ENCODE measurements at places on chromosomes 7 and 10.

GRCh38 chr7:102991540-102992214 is 78.9 kb downstream of the LRRC17 start:
- no peak for DNase-seq

DNA sequence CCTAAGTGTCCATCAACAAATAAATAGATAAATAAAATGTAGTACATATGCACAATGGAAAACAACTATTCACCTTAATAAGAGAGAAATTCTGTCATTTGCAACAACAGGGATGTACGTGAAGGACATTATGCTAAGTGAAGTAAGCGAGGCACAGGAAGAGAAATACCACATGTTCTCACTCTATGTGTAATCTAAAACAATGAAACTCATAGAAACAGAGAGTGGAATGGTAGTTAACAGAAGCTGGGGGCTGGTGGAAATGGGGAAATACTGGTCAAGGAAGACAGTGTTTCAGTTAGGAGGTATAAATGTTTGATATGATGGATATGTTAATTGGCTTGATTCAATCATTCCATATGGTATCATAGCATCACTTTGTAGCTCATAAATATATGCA is 43.1 kb downstream of the ARL4A start:
- no peak for DNase-seq

DNA sequence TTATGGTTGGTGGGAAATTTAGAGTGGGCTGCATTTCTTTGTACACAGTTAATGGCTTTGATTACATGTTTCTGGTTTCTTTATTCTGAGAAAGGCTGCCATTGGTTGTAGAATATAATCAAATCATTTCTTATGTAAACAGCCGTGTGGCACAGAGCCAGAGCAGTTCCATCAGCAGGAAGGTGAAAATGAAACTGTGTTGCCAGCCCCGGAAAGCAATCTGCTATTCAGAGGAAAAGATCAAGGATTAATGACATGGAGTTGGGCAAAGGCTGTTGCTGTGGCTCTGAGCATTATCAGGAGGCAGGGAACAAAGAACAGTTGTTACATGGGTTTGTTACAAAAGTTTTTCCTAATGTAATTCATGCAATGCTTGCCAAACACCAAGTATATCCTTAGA is 74.2 kb upstream of the ZNF716 start:
- no peak for DNase-seq

GRCh38 chr7:3657206-3657605 is 356.2 kb downstream of the SDK1 start:
- no peak for DNase-seq

DNA sequence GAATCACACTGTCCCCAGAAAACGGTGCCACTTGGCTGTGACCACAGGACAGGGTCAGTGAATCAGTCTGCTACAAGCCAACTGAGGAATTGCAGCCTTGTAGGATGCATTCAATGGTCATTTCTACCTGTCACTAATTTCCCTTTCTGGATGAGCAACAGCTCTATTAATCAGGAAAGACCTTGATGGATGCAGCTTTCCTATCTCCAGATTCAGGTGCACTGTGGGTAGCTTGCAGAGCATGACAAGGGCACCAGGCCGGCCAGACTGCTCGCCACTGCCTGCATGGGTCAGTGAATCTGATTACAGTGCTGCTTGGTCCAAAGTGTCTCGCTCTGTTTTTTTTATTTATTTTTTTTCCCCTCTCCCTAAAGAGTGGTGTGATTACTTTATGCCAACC is 506.8 kb upstream of the AUTS2 start:
- DNase-seq = no peak

- no peak for DNase-seq
These were observed 262.6 kb upstream of the NEBL start for GRCh38 chr10:21159669-21160068.

- no peak for DNase-seq
These were observed 23.8 kb upstream of the STARD3NL start for GRCh38 chr7:38154278-38154677.

- DNase-seq = peak; percentile 22
These were observed 22.2 kb downstream of the SLC37A3 start for GRCh38 chr7:140375892-140376730.

- no peak for DNase-seq
These were observed 5.2 kb downstream of the TAX1BP1 start for GRCh38 chr7:27745064-27745583.

- no peak for DNase-seq
These were observed 138.2 kb upstream of the TMEM229A start for GRCh38 chr7:124171068-124171467.

DNA sequence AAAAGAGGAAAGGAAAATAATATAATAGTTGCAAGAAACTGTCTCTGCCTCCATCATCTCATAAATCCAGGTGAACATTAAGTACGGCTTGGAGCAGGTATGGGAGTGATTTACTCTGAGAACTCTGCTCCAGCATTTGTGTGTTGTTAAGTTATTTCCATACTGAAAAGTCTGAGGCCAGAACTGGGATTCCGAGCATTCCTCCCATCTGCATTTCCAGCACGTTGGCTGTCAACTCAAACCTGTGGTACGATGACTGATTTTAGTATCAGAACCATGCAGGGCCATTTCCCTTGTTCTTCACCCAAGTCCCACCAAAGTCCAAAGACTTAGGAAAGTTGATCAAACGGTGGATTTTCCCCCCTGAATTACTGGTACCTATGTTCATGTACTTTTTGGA is 104.9 kb downstream of the CREB5 start:
- no peak for DNase-seq

DNA sequence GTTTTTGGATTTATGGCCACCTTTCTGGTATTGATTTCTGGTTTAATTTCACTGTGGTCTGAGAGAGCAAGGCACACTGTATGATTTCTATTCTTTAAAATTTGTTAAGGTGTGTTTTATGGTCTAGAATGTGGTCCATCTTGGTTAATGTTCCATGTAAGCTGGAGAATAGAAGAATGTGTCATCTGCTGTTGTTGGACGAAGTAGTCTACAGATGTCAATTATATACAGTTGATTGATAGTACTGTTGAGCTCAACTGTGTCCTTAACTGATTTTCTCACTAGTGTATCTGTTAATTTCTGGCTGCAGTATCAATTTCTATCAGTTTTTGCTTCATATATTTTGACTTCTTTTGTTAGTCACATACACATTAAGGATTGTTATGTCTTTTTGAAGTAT is 127.1 kb downstream of the MLLT10 start:
- DNase-seq = no peak

- DNase-seq = no peak
These were observed 99.9 kb upstream of the IKZF1 start for GRCh38 chr7:50204581-50204980.

- no peak for DNase-seq
These were observed 5.0 kb downstream of the MXI1 start for GRCh38 chr10:110212119-110213006.

- DNase-seq = no peak
These were observed 536.6 kb upstream of the GALNT17 start for GRCh38 chr7:70595370-70595754.

DNA sequence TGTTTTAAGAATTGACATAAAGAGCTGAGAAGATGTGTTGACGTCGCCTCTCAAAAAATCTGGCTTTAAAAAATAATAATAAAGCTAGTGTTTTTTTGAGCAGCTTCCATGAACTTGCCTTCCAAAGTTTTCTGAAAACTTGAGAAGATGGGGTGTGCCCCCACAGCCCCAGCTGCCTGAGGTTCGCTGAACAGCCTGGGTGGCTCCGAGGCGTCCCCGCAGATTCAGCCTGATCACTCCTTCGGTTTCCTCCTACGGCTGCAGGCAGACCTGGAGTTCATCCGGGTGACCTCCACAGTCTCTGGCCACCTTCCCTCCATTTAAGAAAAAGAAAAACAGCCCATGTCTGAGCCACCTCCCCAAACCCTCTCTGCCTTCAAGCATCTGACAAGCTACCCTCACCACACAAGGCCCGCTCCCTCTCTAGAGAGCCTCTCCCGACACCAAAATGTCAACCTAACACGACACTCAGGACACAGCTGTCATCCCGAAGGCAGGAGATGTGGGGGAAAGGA is 177.8 kb downstream of the PTPRN2 start:
- no peak for DNase-seq

DNA sequence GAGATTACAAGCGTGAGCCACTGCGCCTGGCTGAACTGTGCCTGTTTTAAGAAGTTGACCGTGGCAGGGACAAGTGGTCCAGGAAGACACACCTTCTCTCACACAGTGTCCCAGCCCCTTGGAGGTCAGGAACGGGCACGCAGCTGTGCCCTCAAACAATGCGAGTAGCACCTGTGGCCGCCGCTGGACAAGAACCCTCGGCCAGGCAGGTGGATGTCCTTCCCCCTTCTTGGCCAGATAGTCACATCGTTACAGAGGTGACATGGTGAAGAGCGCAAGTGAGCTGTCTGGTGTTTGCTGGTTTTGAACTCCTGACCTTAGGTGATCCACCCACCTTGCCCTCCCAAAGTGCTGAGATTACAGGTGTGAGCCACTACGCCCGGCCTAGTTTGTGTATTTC is 8.8 kb downstream of the ZFAND2A start:
- DNase-seq = no peak

DNA sequence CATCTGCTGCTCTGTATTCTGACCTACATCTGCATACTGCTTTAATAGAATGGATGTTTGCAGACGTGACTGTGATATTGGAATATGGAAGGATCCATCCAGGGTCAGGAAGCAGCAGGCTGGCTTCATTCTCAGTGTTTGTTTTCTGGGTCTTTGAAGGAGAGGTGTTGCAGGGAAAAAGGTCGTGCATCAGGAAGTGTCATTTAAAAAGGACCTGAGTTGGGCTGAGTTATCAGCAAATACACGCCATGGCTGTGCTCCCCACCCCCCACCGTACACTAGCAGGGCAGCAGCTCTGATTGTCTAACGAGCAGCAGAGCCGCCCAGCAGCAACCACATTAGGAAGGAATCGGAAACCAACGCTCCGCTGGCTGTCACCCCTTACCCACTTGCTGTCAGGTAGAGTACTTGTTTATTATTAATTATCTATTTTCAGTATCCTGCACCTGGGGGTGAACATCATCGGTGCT is 63.1 kb upstream of the STEAP1B start:
- no peak for DNase-seq

- DNase-seq = no peak
These were observed 148.1 kb upstream of the PCBD1 start for GRCh38 chr10:71036297-71036966.

GRCh38 chr7:106423821-106424475 is 139.2 kb upstream of the NAMPT start:
- DNase-seq = no peak

DNA sequence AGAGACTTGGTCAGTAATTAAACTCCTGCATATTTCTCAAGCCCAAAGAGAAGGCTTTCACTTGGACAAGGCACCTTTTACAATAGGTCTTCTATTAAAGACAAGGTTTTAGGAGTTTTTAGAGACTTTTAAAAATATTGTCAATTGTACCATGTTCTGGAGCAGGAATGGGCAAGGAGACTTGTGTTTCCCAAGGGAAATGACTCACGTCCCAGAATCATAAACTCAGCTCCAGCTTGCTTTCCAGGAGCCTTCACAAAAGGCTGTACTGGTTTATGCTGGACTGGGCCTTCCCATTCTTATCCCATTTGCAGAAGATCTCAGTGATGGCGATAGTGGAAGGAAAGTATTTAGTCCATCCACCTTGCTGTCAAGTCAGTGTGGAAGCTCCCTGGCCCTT is 7.8 kb upstream of the GLI3 start:
- DNase-seq = no peak

GRCh38 chr10:4662576-4663161 is 163.3 kb upstream of the AKR1E2 start:
- no peak for DNase-seq

- no peak for DNase-seq
These were observed 76.1 kb upstream of the KCNMA1 start for GRCh38 chr10:77713521-77714280.

GRCh38 chr10:74081192-74081803 is 69.3 kb downstream of the AP3M1 start:
- peak; percentile 21 for DNase-seq

- DNase-seq = no peak
These were observed 10.9 kb downstream of the TMEM72 start for GRCh38 chr10:44922021-44922420.

GRCh38 chr10:17206210-17206709 is 4.8 kb upstream of the TRDMT1 start:
- DNase-seq = peak; percentile 16

- DNase-seq = no peak
These were observed 404.3 kb upstream of the LRRTM3 start for GRCh38 chr10:66521506-66521905.

DNA sequence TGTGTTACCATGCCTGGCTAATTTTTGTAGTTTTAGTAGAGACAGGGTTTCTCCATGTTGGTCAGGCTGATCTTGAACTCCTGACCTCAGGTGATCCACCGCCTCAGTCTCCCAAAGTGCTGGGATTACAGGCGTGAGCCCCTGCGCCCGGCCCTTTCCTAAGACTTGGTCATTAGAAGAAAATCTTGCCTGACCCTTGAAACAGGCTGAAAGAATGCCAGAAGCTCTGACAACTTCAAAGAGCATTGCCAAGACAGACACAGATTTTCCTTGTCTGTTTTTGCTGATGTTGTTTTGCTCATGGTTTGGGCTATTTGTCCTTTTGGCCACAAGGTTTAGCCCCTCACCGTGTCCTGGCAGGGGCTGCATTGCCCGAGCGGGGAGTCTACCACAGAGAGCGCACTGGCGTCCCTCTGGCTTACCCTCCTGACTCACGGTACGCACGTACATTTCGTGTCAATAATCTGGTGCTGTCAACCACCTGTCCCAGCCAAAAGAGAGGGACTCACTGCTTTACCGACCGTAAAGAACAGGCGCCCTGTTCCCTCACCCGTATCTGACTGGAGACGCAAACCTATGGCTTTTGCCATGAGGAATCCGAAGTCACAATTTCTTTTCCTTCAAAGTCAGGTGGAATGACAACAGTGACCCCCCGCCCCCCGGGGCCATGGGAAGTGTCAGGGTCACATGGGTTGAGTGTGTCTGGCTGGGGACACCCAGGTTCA is 10.1 kb upstream of the INPP5A start:
- no peak for DNase-seq

DNA sequence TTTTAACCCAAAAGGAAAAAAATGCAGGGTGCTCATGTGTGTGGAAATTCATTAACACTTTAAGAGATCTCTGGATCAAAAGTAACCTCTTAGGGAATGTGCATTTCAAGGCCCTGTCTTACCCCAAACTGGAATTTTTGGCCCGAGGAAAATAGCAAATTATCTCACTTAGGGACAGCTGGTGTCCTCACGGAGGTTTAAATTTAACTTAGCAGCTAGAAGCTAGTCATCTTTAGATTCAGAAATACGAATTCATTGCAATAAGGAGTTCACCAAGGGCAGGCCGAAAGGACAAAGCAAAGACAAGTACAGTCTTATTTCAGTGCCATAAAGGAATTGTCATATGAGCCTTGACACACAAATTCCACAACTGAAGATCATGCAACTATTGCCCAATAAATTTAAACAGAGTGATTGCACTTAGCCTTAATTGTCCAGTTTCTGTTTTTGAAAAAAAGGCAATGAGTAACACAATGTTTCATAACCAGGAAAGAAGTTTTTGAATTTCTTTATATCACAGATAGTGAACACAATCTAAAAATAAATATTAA is 22.4 kb upstream of the SEMA3C start:
- DNase-seq = no peak

DNA sequence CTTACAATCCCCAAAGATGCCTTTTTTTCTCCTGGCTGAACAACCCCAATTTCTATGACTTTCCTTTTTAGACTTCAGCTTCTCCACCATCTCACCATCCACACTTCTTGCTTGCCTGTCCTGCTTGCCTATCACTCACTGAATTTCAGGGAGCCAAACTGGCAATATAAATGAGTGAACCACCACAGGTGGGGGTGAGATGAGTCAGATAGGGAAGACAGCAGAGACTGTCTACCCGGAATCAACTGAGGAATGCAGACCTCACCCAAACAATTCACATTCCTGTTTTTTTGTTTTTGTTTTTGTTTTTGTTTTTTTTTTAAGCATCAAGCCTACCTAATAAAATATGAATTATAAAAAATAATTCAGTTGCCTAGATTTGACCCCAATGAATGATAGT is 273.8 kb downstream of the NRG3 start:
- no peak for DNase-seq
